ENCODE measurements at places on chromosomes 6 and 20.

- peak; percentile 95 for DNase-seq
Observed at GRCh38 chr20:33647603-33648395, 14.3 kb upstream of the C20orf144 start.

DNA sequence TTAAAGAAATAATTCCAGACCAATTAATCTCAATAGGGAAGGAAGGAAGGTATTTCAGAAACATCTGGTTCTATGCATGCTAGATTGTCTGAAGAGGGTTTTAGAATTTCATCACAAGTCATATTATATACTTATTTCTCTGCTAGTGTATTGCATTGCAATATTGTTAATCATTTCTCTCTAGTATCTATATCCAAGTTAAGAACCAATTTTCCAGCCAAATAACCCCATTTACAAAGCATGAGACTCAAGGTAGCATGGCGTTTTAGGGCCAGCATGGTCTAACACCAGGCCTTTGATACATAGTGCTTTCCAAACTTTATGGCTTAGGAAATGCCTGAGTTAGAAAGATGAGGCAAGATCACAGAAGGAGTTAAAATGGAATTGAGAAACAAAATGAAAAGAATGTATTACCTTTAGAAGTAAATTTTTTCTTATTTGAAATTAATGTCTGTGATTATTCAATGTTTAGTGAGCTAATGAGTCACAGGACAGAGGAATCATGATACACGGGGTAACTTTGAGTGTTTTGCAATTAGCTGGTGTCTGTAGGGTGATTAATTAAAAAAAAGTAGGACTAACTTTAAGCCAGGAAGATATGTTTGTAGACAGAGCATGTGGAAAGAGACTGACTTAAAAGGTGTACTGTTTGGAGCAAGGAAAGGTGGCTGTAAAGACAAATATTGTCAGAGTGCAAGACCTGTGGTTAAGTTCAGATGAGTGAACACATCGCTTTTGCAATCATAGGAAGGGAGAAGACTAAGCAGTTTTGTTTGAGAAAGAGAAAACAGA, 1006.2 kb upstream of the CITED2 start:
- no peak for DNase-seq

GRCh38 chr6:12335717-12336116, 45.6 kb downstream of the EDN1 start:
- no peak for DNase-seq

GRCh38 chr20:1185790-1186334, 1.1 kb upstream of the TMEM74B start:
- DNase-seq: peak; percentile 7

GRCh38 chr6:25239059-25239458, 40.1 kb upstream of the CARMIL1 start:
- no peak for DNase-seq

GRCh38 chr20:8039042-8039441, 19.5 kb upstream of the TMX4 start:
- DNase-seq: no peak

DNA sequence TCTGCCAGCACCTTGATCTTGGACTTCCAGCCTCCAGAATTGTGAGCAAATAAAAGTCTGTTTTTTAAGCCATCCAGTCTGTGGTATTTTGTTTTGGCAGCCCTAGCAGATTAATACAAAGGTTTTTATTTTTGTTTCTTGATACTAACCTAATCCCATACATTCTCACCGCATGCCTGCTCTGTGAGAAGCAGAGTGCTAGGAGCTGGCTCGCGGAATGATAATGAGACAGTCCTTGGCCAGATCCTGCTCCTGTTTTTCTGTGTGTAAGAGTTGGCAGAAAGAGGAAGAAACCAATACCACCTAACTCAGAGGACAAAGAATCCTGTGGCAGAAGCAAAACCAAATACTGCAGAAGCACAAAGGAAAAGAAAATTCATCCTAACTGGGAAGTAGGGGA, 82.6 kb downstream of the KIF16B start:
- no peak for DNase-seq

- DNase-seq: peak; percentile 62
Observed at GRCh38 chr20:25247518-25247955, 348 bp upstream of the PYGB start.

DNA sequence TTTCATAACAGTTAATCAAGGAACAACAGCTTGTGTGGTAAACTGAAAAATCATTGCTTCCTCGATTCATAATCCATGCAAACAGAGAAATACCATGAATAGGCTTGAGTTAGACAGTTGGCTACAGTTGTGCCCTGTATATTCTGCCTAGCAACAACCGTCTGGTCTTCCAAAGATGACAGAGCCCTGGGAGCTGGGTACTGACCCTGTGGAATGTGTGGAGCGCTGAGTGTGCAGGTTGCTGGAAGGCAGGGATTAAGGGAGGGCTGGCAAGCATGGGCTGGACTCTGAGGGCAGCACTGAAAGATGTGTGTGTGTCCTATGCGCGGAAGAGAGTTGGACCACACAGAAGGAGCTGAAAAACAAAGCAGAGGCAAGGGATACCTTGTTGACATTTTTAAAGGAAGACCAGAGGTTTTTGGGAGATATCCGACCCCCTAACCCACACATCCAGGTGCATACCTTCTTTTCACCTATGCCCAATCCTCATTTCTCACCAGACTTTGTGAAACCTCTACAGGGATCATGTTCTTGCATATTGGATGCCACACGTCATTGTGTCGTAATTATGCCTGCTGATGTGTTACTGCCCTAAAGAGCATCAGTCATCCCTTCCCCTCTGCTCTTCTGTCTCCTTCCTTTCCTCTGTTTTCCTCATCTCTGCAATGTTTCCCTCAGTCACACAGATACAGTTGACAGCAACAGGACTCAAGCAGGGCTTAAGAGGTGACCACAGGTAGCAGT, 58.2 kb upstream of the VGLL2 start:
- no peak for DNase-seq

DNA sequence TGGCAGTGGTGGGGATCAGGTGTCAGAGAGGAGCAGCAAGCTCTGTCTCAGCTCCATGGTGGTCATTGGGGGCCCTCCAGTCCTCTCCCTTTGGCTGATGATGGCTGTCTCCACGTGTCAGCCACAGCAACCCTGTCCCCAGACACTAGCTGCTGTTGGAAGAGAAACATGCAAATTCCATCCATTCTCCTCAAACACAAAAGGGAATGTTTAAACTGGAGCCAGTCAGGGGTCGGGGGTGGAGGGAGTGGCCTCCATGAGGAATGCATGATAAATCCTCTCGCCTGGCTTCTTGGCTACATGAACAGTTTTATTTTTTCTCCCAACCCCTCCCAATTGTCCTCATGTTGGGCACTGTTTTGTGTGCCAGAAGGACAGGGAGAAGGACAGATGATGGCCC, 86.4 kb downstream of the EDN3 start:
- no peak for DNase-seq
